ENCODE measurements at places on chromosomes 16 and 17.
A peak's percentile ranks its signal among the peaks of the same experiment; 100 is the strongest.

DNA sequence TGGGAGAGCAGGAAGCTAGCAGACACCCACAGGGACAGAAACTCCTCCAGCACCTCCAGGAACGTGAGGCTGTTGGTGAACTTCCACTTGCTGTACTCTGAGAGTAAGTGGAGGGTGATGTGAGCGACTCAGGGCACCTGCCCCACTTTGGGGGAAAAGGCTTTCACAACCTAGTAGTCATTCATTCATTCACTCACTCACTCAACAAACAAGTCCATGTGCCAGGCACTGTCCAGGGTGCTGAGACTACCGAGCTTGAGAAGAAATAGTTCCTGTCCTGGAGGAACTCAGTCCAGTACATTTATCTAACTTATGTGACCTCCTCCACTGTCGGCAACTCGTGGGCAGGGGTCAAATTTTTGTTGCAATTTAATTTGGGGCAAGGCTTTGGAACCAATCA, 26.6 kb downstream of the LGALS9 start:
- peak; percentile 24 for DNase-seq

DNA sequence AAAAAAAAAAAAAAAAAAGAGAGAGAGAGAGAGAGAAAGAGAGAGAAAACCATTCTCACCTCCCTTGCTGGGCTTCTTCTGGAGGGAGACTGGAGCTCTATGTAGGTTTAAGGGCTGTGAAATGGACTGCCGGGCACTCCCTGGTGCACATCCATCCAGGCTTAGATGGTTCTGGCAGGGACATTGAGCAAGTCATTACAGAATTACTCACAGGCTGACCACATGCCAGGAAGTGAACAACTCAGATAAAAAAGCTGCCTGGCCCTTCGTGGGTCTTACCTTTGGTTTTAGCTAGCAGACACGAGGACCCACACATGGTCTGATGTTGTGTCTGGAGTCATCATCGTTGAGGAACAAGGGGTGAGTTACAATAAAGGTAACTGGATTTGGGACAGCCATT, 847.4 kb upstream of the EEF2KMT start:
- DNase-seq, result no peak

GRCh38 chr17:45436161-45436560, 3.5 kb upstream of the ARHGAP27 start:
- no peak for DNase-seq

DNA sequence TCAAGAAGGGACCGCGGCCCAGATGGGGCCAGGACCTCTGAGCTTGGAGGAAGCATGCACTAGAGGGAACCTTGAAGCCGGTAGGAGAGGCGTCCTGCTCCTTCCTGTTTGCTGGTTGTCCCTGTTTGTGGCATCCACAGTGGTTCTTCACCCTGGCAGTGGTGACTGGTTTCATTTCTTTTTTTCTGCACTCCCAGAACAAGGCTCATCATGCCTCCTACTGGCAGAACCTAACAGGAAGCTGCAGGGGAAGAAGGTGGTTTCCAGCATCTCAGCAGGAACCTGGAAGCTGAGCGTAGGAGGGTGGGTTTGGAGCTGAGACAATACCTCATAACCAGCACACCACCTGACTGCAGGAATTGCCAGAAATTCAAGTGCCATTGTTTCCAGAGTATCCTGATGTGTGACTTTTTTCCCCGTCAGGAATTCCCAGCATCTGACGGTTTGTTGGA, 5.8 kb downstream of the TMEM231 start:
- DNase-seq, result peak; percentile 87

- peak; percentile 73 for DNase-seq
Observed at GRCh38 chr17:40443196-40443987, at the start of gene IGFBP4. TSS of gene IGFBP4 (plus strand) at chr17:40443450. CDS start at chr17:40443736, 286 bp downstream.

GRCh38 chr17:80080081-80080480, 21.3 kb upstream of the GAA start:
- DNase-seq, result no peak

GRCh38 chr16:54412037-54412436, 125.5 kb upstream of the IRX3 start:
- no peak for DNase-seq

- DNase-seq, result peak; percentile 39
Observed at GRCh38 chr17:3848229-3848835, 2.3 kb upstream of the NCBP3 start.

- DNase-seq, result no peak
Observed at GRCh38 chr17:33982909-33983308, 272.2 kb upstream of the CCL2 start.

GRCh38 chr17:39866013-39866730, 1.8 kb upstream of the ZPBP2 start:
- DNase-seq, result no peak

- no peak for DNase-seq
Observed at GRCh38 chr16:88785106-88785924, at the start of gene PIEZO1. TSS of gene PIEZO1 (minus strand) at chr16:88785220. CDS start at chr16:88784964, 256 bp downstream.

DNA sequence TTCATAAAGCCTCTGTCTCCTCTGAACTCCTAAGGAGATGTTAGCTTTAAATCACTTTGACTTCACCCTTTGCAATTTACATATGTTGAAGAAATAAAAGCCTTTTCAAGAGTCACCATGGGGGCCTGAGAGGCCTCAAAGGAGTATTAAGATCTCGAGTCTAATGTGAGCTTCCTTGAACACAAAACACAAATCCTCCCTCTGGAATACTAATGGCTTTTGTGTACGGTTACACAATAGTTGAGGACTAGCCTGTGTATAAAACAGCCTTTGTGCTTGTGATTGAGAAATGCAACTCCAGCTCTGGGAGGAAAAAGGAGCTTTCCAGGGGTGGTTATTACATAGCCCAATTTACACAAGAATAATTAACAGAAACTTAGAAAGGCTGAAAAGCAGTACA, 1140.2 kb downstream of the CDH11 start:
- no peak for DNase-seq

GRCh38 chr16:26189536-26189935, 497.8 kb downstream of the HS3ST4 start:
- no peak for DNase-seq

GRCh38 chr16:87527055-87527724, 34.4 kb upstream of the ZCCHC14 start:
- no peak for DNase-seq

GRCh38 chr16:85127379-85127723, 15.1 kb upstream of the CIBAR2 start:
- no peak for DNase-seq

- DNase-seq, result no peak
Observed at GRCh38 chr16:85697431-85697830, 8.7 kb upstream of the GINS2 start.

DNA sequence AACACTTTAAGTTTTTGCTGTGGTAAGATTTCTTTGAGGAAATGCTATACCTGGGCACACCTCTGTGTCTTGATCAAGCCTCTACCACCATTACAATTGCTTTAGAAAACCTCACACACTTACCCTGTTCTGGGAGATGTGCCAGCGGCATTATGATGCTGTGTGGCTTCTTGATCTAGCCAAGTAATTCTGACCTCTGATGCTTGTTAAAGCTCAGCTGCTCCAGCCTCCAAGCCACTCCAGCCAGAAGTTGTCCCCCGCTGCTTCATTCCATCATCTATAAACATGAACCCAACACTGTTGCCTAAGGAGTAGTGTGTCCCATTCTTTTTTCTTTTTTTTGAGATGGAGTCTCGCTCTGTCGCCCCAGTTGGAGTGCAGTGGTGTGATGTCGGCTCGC, 60.1 kb downstream of the CYLD start:
- DNase-seq, result no peak

DNA sequence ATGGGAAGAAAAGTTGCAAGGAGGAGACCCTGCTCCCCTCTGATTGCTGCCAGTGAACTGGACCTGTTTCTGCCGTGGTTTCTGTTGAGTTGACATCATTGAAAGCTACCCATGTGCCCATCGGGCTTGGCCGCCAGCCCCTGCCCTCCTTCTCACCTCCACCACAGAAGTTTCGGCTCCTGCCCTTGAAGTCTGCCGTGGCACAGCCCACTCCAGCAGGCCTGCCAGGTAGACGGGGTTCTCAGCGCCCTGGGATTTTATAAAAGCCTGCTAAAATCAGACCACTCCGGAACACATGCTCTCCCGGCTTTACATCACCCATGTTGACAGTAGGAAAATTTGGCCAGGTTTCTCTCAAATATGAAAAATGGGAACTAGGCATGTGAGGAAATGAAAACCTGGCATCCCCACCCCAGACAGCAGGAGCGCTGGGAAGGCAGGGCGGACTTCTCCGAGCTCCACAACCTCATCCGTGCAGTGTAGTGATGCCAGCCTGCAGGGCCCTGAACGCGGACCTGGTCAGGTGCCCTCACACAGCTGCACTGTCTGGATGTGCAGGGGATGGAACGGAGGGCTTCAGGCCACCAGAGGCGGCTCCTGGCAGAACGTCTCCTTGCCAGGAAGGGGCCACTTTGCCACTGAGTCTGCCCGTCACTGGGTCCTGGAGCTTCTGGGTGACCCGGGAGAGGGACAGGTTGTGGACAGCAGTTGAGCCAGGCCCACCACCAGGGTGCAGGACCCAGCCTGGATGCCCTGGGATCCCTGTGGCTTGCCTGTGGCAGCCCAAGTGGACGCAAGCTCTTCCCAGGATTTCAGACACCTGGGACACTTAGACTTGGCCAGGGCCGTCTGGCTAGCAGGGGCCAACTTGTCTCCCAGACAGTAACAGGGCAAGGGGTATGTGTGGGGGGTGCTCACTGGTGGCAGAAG, 6.9 kb upstream of the GSE1 start:
- DNase-seq, result no peak

GRCh38 chr17:68807998-68808772, 147.0 kb downstream of the ABCA8 start:
- DNase-seq, result no peak

DNA sequence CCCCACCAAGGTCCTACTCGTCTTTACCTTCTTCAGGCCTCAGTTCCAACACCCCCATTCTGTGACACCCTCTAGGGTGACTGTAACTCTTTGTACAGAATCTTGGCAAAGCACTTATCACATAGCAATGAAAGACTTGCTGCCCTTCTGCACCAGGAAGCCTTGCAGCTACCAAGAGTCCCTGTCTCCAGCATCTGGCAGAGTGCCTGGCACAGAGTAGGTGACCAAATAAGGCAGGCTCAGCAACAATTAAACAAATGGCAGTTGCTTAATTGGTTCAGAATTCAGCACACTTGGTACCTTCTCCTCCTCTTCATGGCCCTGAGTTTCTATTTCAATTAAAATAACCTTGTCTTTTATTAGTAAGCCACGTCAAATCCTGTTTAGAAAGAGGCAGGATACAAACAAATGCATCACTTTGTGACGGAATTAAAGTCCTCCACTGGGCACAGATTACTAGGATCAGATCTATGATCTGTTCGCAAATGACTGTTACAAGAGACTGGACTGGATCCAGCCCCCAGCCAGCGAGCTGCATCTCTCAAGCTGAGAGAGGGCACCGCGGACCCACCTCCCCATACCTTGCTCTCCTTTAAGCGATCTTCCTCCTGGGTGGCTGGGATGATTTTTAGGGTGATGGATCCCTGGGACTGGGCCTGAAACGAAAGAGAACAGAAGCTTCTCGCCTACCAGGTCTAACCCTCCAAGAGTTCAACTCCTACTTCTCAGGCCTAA, 9.4 kb downstream of the MPP3 start:
- DNase-seq, result no peak

DNA sequence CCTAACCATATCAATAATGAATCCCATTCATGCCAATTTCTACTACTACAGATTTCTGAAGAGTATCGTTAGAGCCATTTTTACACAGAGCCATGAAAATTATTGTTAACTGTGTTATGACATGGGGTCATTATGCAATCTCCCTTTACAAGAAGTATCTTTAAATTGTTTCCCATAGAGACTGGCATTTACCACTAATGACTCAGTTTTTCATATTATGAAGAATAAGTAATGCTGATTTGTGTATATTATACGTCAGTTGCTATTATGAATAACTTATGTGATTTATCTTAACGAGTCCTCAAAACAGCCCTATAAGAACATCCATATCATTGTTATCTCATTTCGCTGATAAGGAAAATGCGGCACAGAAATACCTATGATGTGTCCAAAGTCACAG, 173.8 kb downstream of the KCNJ2 start:
- DNase-seq, result no peak

DNA sequence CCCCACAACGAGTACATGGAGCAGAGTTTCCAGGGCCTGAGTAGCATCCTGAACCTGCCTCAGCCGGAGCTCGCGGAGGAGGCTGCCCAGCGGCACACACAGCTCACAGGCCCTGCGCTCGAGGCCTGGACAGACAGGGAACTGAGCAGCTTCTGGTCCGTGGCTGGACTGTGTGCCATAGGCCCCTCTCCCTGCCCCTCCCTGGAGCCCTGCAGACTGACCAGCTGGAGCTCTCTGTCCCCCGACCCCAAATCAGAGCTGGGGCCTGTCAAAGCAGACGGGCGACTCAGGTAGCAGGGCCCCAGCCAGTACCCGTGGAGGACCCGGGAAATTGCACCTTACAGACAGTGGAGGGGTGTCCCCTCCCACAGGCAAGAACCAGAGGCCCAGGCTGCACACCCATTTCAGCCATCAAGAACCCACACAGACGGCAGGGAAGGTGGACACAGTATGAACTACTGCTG, 13.0 kb downstream of the MRPL27 start:
- no peak for DNase-seq

DNA sequence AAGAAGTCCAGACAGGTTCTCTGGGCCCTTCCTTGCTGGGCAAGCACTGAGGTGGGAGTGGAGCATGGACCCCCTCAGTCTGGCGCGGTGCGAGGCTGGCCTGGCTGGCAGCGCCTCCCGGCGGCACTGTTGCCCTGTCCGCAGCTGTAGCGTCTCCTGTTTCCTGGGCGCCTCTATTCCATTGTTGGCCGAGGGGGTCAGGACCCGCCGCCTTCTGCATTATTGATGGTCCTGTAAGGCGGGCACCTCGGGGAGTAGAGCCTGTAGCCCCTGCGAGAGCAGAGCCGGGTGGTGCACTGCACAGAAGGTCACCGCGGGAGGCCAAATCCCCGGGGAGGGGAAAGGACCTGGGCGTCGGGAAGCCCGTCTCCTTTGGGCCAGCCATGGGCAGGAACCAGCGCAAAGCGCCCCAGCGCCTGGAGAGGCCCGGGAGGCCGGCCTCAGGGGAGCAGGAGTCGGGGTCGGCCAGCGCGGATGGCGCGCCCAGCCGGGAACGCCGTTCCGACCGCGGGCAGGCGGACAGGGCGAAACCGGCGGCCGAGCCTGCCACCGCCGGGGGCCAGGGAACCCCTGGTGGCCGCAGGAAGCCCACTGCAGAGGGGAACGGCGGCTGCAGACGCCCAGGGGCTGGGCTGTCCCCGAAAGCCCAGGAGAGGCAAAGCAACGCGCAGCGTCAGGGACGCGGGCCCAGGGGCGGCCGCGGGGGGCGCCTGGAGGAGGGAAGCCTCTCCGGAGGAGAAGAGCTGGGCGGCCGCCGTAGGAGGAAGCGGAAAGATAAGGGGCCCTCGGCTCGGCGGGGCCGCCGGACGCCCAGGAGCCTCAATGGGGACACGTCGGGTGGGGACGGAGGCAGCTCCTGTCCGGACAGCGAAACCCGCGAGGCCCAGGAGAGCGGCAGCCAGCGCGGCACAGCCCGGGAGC, at the start of gene MYO15B:
TSS of gene MYO15B (plus strand) at position 126 of the 921 bp plus-strand sequence. CDS start at position 384, 258 bp downstream.
- DNase-seq, result peak; percentile 80

- no peak for DNase-seq
Observed at GRCh38 chr17:36149296-36149820, 27.1 kb downstream of the TBC1D3B start.

DNA sequence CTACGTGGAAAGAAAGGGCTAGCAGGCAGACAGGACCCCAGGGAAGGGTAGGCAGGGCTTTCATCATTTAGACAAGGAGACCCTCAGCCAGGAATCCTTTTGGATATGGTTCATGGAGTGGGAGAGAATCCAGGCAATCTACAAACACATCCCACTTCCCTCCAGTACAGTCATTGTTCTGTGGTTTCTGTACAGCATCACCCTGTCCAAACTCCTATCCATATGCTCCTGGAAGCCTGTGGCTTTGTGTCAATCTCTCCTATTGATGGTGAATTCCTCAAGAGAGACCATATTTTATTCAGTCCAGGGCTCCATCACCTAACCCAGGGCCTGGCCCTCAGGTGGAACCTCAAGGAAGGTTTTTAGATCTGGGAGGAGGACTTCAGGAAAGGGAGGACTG, 99.2 kb downstream of the SPACA3 start:
- no peak for DNase-seq

All from KBM-7 (cell line).